ENCODE measurements at places on chromosomes 5 and 9. TPM values are rescaled to one million over a fixed set of nuclear protein-coding genes. Genes with fewer than 3 reads are reported as not detected.

DNA sequence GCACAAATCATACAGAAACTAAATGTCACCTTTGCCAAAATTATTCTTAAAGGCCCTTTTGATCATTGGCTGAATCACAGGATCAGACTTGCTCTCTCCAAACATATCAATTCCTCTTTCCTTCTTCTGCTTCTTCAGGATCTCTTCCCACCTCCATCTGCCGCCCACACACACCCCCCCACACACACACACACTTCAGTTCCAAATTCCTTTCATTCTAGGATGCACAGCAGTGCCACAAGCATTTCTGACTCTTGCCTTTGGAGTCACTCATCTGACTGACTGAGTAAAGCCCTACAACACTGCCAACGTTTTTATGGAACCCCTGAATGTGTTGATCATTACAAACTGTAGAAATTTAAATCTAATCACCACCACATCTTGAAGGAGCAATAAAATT lies 22.9 kb downstream of the DNAH5 start:
- H3K27ac ChIP-seq: no peak overlapping the region
- no peaks in the 10 kb centered on the region for H3K27me3 ChIP-seq
- H3K4me3 ChIP-seq: no peak overlapping the region
- no peak for DNase-seq

SAXO1 gene
- total RNA-seq: 0.35 TPM

PLGRKT gene
- total RNA-seq: 35.2 TPM

WHRN gene
- total RNA-seq: 14.8 TPM

SLC30A5 gene
- total RNA-seq: 53.3 TPM

- no peaks in the 10 kb centered on the region for H3K27me3 ChIP-seq
- peak overlapping the region; percentile 65 for H3K27ac ChIP-seq
- no peak overlapping the region for H3K4me3 ChIP-seq
- no peak for DNase-seq
- H3K36me3 ChIP-seq: peaks cover 54% of the 10 kb centered on the region
Measured at GRCh38 chr9:120773256-120773655, 20.0 kb downstream of the FBXW2 start.
